GM12864 (cell line): ENCODE measurements at places on chromosomes 7 and 10.
A peak's percentile ranks its signal among the peaks of the same experiment; 100 is the strongest.

DNA sequence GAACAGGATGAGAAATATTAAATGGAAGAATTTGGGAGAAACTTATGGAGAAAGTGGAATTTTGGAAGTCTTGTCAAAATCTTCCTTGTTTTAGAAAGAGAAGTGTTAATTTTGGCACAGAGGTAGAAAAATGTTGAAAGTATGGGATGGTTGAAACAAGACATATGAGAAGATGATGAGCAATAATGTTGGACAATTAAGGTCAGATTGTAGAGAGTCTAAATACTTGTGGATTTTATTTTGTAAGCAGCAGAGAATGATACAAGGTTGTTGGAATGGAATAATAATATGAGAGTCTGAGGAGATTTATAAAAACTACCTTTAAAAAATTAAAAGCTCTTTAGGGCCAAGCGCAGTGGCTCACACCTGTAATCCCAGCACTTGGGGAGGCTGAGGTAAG is 34.6 kb downstream of the PHTF2 start:
- no peak for DNase-seq

DNA sequence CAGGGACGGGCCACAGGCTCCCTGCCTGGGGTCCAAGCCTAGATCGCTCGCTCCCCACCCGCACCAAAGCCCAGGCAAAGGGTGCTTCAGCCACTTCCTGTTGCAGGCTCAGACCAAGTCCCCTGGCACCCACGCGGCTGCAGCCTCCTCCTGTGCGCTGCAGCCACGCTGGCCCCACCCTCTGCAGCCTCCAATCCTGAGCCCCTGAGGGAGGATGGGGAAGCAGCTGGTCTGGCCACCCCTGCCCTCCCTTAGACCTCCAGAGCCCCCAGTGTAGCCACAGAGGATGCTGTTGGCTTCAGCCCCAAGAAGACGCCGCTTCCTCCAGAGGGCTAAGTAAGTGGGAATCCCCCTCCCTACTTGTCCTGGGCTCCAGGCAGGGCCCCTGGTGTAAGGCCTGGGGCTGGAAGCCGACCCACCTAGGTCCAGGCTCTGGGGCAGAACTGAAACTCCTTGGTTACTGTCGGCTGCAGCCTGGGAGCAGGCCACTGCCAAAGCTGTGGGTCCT is 9.4 kb downstream of the LIMK1 start:
- peak; percentile 45 for DNase-seq

GRCh38 chr7:22174574-22174953 is 182.4 kb downstream of the RAPGEF5 start:
- DNase-seq: no peak

GRCh38 chr7:110336423-110336822 is 754.5 kb upstream of the LRRN3 start:
- DNase-seq: no peak

GRCh38 chr10:107544706-107545520 is 380.4 kb upstream of the SORCS1 start:
- DNase-seq: no peak

DNA sequence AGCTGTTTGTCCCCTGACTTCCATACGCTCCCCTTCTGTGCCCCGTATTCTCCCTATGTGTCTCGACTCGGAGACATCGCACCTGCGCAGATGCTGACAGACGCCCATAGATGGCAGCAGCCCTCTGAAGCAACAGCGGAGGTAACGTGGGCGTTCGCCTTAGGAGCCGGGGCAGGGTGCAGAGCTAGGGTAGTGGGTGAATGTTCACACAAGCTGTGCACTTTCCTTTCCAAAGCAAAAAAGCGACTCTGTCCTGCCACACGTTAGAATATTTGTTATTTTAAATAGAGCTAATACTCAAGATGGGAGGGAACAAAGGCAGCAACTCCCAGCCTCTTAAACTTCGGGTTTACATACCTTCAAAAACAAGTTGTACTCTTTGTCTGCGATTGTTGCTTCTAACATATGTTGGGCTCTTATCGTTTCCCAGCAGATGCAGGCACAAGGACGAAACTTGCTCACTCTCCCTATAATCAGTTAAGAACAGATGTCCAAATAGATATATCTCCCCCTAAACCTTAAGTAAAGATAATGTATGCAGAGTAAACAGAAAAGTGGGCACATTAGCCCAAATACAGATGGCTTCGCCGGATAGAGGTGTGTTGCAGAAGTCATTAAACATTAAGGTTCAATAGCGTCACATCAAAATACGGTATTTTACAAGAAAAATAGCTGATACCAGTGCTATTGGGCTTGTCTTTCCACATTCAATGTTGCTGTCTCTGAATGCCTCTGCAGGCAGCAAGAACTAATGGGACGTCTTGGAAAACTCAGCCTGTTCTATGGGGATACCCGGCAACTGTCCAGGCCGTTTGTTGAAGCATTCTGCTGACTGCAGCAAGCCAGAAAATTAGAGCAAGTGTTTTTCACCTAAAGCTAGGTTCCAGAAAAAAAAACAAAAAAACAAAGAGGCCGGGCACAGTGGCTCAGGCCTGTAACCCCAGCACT is 340.3 kb upstream of the PRKCQ start:
- no peak for DNase-seq

DNA sequence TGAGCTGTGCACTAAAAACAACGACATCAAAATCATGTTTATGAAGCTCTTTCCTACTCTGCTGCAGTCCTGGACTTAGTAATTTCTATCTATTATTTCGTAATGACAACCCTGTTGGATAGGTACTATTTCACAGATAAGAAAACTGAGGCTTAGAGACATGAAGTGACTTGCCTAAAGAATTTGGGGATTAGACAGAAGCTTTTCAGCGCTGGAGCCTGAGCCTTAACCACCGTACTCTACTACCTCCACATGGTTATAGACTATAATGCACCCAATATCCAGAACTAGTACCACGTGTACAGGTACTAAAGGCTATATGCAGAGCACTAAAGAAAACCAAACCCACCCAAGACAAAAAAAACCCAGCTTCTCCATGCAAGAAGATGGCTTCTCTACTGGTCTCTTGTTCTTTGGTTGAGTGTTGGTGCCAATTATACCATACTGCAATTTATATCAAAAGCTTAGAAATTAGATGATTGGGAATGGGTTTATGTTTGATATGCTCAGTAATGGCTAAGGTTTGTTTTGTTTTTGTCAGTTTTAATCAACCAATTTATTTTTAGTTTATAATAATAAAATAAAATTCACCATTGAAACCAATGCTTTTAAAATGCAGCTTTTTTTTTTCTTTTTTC is 6.5 kb upstream of the SNX10 start:
- no peak for DNase-seq

DNA sequence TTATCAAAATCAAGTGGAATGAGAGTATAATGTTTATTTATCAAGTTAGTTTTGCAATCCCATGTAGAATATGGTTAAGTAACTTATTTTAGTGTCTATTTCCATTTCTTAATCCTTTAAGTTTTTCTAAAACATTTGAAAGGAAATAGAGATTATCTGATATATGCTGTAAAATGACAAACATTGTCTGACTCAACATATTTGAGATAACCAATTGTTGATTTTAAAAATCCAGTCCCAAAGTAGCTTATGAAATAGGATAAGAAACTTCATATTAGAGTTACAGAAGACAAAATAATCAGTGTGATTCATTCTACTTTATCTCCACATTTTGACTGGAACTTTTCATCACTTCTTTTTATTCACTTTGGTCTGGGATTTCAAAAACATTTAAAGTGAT is 38.7 kb upstream of the CDK1 start:
- DNase-seq: no peak

DNA sequence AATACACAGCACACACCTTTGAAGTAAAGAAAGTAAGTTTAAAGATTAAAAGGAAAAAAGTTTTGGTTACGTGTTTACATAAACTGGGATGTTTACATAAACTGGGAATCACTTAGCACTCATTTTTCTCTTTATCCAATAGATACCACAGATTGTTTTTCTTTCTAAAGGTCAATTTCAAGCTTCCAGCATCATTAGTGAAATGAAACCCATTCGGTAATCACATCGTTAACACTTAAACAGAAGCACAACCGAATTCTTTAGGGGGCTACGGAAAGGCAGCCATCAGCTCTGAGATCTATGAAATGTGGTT is 1.1 kb downstream of the ODAD2 start:
- no peak for DNase-seq

DNA sequence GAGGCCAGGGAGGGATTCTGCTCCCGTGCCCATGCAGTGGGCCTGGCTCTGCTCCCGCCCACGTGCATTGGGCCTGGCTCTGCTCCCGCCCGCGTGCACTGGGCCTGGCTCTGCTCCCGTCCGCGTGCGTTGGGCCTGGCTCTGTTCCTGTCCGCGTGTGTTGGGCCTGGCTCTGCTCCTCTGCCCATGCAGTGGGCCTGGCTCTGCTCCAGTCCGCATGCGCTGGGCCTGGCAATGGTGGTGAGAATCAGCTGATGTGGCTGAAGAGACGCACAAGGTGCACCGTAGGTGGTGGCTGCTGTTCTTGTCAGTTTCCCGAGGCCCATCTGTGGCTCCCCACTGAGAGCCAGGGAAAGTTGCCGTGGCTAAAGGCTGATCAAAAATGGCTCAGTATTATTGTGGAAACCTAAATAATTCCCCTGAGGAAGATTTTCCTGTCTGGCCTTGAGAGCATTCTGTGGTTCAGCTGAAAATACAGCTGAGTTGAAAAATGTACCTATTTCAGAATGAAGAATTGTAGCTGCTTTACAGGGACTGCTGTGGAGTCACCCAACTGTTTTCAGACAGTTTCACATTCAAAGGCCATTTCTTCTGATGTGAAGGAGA is 572.4 kb downstream of the GLRX3 start:
- no peak for DNase-seq
